ENCODE measurements at places on chromosomes 7 and 10.

- DNase-seq = peak; percentile 67
Measured at GRCh38 chr7:129091484-129092002, 36.6 kb upstream of the TNPO3 start.

- DNase-seq = no peak
Measured at GRCh38 chr10:70589762-70590654, 12.5 kb downstream of the PRF1 start.

DNA sequence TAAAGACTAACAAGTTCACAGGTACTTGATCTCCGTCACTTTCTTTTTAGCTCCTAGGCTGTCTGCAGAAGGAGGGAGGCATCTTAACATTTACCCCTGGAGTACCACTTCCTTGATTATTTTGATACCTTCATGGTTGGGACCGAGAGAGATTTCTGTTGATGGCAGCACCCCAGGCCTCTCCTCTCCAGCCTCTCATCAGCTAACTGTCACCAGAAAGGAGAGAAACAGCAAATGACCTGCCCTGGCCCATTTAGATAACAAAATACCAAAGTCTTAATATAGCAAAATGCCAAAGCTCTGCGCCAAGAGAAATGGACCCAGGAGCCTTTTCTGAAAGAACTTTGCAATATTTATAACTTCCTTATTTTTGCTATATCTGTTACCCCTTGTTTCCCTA is 30.0 kb upstream of the KLHL7 start:
- DNase-seq = no peak

GRCh38 chr7:16420649-16421332 is 547 bp downstream of the CRPPA start:
- peak; percentile 2 for DNase-seq

- no peak for DNase-seq
Measured at GRCh38 chr10:57008189-57008588, 647.1 kb upstream of the ZWINT start.

DNA sequence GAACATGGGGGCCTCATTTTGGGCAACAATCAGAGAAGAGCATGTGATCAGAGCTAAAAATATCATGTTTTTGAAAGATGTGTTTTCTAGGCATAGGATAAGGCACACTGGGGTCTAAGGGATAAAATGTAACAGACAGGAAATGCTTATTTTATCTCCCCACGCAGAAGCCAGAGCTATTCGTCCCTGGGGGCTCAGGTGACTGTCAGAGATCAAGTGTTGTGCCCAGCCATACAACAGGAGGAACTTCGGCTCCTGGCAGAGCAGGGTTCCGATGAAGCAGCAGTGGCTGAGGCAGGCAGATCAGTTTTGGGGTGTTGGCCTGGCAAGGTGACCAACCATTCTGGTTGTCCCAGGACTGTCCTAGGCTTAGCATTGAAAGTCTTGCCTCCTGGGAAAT is 15.2 kb downstream of the NPY start:
- DNase-seq = no peak

GRCh38 chr7:75537731-75538130 is 45.6 kb downstream of the SPDYE5 start:
- no peak for DNase-seq

DNA sequence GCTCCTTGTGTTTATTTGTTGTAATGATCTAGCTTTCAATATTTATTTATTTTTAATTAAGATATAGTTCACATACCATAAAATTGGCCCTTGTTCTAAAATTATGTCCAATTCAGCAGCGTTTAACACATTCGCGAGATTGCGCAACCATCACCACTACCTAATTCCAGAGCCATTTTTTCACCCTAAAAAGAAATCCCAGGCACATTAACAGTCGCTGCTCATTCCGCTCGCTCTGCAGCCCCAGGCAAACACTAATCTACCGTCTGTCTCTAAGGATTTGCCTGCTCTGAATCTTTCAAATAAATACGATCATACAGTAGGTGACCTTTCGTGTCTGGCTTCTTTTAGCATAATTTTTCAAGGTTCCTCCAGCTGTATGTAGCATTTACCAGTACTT is 616.7 kb downstream of the CALN1 start:
- no peak for DNase-seq

- DNase-seq = no peak
Measured at GRCh38 chr7:28818996-28819395, 139.1 kb downstream of the TRIL start.

- DNase-seq = no peak
Measured at GRCh38 chr7:8005279-8005678, 36.7 kb downstream of the GLCCI1 start.

- no peak for DNase-seq
Measured at GRCh38 chr10:33739031-33739430, 404.6 kb upstream of the NRP1 start.

Measured in DMS79 (cell line).